ENCODE measurements at places on chromosomes 5 and 9. TPM values are rescaled to one million over a fixed set of nuclear protein-coding genes. Genes with fewer than 3 reads are reported as not detected.

The PCDHA9 gene
- not detected for total RNA-seq

The NUTM2F gene
- not detected for total RNA-seq

The TNFSF8 gene
- 72.6 TPM for total RNA-seq

DNA sequence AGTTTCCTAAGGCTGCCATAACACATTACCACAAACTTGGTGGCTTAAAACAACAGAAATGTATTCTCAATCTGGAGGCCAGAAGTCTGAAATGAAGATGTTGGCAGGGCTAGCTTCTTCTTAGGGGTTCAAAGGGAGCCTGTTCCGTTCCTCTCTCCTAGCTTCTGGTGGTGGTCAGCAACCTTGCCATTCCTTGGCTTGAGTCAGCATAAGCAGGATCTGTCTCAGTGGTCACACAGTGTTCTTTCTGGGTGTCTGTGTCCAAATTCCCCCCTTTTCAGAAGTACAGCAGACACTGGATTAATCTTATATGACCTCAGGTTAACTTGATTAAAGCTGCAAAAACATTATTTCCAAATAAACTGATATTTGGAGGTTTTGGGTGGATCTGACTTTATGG, 2.1 kb upstream of the OSMR start:
- H3K36me3 ChIP-seq: no peaks in the 10 kb centered on the region
- no peak for DNase-seq
- no peaks in the 10 kb centered on the region for H3K4me1 ChIP-seq
- no peak overlapping the region for H3K4me3 ChIP-seq
- H3K27me3 ChIP-seq: peaks cover 11% of the 10 kb centered on the region
- H3K27ac ChIP-seq: no peak overlapping the region

- DNase-seq: peak; percentile 52
- peaks cover 52% of the 10 kb centered on the region for H3K4me1 ChIP-seq
- H3K27ac ChIP-seq: peak overlapping the region; percentile 100
- peak overlapping the region; percentile 95 for H3K4me3 ChIP-seq
- no peaks in the 10 kb centered on the region for H3K36me3 ChIP-seq
Observed at GRCh38 chr9:3528451-3528850, 2.6 kb upstream of the RFX3 start.

The HRH2 gene
- total RNA-seq: 28.9 TPM

The CTSV gene
- 0.28 TPM for total RNA-seq
